Hematopoietic multipotent progenitor cell treated with erythropoietin and hydrocortisone succinate and interleukin-3 and kit ligand, for 17 days (in vitro differentiated cells): ENCODE measurements at places on chromosomes 16 and 17.

- DNase-seq, result no peak
Measured at GRCh38 chr17:67047382-67047781, 3.0 kb downstream of the CACNG1 start.

DNA sequence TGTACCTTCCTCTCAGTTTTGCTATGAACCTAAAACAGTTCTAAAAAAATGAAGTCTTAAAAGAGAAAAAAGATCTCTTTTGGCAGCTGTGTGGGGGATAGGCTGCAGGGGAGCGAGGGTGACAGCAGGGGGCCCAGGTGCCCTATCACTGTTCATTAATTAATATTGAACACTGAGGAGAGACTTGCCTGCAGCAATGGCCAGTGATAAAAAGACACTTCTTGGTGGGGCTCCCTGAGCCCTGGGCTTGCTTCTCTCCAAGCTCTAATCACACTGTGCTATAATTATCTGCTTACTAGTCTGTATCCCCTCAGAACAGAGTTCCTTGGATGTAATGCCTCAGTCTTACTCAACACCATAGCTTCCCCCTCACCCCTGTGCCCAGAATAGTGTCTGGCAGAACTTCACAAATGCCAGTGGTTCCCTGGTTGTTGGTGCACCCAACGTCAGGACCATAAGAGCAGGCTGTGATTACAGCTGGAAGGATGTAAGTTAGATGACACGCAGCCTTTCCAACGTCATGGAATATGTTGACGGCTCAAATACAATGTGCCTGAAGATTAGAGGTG lies 52.0 kb upstream of the IRX6 start:
- no peak for DNase-seq

DNA sequence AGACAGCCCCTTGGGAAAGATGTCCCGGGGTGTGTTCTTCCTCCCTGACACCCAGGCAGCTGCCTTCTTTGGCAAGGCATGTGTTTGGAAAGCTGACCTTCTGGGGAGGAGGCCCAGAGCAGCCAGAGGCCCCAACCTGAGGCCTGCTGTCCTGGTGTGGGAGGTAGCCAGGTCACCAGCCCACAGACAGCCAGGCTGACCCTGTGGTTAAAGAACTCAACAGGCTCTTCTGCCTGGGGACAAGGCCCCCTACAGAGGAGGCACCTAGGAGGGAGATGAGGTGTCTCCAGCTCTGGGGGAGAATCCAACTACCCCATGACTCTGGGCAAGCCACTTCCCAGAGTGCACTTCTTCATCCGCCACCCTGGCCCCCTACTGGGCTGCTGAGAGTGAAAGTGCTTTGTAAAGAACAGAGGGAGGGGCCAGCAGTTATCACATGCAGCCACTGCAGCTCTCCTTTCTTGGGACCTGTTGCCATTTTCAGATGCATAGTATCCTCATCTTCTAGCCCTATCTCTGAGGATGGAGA lies 13.1 kb upstream of the SREBF1 start:
- peak; percentile 80 for DNase-seq

DNA sequence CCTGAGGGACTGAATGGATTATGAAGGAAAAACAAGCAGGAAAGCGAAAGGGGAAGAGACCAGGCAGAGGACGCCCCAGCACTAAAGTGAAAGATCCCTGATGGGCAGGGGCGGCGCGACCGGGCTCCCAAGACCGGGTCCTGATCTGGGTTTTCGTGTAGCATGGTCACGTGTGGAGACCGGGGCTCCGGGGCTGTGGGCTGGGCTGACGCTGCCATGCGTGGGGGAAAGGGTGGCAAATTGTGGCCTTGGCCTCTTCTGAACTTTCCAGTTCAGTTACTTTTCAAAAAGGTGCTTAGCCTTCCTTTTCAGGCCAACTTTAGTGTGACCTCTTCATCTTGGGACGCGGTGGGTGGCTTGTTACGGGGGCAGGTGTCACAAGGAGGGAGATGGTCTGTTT lies 57.5 kb downstream of the METRNL start:
- no peak for DNase-seq

DNA sequence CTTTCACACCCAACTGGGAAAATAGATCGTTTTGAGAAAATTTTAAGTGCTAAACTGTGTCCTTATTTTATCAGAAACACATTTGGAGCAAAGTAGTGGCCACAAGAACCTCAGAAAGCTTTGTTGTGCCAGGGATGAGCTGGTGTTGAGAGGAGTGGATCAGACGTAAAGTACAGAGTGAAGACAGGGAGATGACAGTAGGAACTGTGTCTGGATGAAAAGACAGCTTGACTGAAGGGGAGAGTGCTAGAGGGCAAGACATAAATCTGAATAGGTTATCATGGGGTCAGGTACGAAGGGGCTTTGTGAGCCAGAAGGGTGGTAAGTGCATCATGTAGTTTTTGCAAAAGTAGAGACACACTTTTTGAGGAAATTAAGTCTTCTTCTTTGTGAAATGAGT lies 39.3 kb upstream of the CARMIL2 start:
- no peak for DNase-seq

- no peak for DNase-seq
Measured at GRCh38 chr16:28010671-28011070, 52.8 kb downstream of the GSG1L start.

GRCh38 chr16:82598771-82599170 lies 28.0 kb upstream of the CDH13 start:
- no peak for DNase-seq

GRCh38 chr17:74343526-74344284 lies 17.7 kb downstream of the KIF19 start:
- DNase-seq, result no peak

GRCh38 chr17:81121841-81122733 lies 43.2 kb upstream of the PVALEF start:
- no peak for DNase-seq

GRCh38 chr16:78256686-78257375 lies 157.4 kb downstream of the WWOX start:
- no peak for DNase-seq

GRCh38 chr17:36942631-36943125 lies 5.4 kb downstream of the LHX1 start:
- no peak for DNase-seq

- DNase-seq, result no peak
Measured at GRCh38 chr17:53475002-53475401, 347.7 kb upstream of the KIF2B start.

- DNase-seq, result no peak
Measured at GRCh38 chr16:17496891-17497290, 26.1 kb upstream of the XYLT1 start.

- DNase-seq, result no peak
Measured at GRCh38 chr17:42402117-42402516, 13.9 kb upstream of the STAT3 start.

- no peak for DNase-seq
Measured at GRCh38 chr17:73007407-73007806, 85.1 kb downstream of the SLC39A11 start.

GRCh38 chr17:3768769-3769168 lies 32.2 kb downstream of the ITGAE start:
- no peak for DNase-seq

GRCh38 chr17:16106161-16106891 lies 106.7 kb downstream of the TTC19 start:
- DNase-seq, result no peak

DNA sequence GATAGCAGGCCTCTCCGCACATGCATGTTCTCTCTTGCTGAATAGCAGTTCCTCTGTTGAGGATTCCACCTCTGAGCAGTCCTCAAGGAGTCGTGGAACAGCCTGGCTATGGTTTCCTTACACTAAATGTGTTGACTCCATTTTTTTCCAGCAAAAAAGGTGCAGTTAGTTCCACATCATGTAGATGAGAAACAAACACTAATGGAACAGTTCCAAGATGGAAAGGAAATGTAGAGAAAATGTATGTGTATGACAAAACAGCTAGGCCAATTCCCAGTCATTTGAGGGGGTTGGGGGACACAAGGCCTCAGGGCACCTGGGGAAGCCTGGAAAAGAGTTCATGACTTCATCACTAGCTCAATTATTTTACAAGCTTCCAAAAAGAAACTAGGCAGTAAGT lies 90.0 kb downstream of the CFDP1 start:
- no peak for DNase-seq

DNA sequence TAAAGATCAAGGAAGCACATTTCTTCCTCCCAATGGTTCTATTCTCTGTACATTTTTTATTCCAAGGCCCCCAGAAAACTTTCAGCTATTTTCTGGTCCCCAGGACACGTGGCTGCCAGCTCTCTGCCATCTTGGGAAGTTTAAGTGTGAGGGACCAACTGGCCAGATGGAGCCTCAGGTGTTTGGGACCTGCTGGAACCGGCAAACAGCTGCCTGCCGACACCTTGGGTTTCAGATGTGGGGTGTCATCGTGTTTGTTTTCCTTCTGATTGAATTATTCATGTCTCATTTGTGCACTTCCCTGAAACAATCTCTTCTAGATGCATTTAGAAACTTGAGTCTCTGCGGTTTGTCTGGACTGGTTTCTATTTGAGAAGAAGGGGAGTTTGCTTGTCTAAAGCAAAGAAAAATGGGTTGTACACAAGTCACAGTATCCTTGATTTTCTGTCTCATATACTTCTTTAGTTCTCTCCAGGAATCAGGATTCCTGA lies 386.5 kb downstream of the SLC39A11 start:
- no peak for DNase-seq

DNA sequence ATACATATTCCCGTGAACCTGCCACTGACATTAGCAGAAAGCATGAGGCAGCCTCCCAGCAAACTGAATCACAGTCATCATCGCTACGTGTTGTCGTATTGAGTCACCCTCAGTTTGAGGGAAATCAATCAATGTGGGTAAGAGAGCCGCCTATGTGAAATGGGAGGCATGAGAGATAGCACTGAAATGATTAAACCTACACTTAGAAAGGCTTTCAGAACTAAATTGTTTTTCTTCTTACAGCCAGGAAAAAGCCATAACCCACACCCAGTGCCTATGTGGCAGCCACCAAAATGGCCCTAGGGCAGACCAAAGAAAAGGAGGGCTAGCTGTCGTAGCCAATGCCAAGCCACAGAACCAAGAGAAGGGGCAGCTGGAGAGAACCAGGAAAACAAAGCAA lies 90.5 kb downstream of the ADAMTS18 start:
- no peak for DNase-seq

DNA sequence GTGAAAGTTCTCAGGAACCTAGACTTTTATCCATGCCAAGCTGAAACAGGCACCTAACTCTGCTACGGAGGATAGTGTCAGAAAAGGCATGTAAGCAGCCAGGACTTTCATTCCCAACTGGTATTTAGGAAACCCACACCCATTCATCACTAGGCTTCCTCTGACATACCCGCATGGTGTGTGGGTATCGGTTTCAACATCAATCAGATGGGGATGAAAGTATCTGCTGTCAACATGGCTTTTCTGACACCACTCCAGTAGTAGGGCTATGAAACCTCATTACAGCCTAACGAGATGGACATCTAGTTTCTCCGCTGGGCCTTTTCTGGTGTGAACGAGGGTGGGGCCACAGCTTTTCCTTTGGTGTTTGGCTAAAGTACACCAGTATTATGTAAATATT lies 1178.3 kb downstream of the CDH11 start:
- no peak for DNase-seq

DNA sequence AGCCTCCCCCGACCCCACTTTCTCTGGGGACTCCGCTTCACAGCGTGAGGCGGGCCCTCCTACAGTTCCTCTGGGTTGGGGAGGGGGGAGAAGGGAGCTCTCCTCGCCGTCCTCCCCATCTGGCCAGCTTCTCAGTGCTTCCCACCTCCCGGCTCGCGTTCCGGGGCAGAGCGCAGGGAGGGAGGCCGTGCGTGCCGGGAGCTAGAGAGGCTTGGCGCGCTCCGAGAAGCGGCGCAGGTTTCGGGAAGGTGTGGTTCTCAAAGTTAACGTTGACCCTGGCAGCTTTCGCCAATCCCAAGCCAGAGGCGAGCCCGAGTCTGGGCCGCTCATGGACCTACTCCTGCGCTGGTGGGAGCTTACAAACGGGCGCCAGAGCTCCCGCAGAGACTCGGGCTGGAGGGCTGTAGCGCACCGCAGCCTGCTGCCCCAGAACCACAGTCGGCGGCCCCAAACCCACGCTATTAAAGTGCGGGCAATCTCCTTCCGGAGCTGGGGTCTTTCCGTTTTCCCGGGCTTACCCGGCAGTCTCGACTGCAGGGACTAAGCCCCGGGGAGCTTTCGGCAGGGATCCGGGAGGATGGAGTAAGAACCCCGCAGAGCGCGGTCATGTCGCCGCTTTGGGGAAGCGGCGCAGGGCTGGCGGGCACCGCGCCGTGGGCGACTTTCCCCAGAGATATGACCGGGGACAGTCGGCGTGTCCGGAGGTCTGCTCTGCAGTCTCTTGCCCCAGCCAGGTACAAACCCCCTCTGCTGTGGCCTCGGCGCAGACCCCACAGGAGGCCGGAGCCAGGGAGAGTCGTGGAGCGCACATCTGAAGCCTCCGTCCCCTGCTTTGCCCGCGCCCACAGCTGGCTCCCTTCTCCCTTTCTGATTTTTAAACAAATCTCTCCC lies 787 bp downstream of the CDH11 start:
- DNase-seq, result no peak

DNA sequence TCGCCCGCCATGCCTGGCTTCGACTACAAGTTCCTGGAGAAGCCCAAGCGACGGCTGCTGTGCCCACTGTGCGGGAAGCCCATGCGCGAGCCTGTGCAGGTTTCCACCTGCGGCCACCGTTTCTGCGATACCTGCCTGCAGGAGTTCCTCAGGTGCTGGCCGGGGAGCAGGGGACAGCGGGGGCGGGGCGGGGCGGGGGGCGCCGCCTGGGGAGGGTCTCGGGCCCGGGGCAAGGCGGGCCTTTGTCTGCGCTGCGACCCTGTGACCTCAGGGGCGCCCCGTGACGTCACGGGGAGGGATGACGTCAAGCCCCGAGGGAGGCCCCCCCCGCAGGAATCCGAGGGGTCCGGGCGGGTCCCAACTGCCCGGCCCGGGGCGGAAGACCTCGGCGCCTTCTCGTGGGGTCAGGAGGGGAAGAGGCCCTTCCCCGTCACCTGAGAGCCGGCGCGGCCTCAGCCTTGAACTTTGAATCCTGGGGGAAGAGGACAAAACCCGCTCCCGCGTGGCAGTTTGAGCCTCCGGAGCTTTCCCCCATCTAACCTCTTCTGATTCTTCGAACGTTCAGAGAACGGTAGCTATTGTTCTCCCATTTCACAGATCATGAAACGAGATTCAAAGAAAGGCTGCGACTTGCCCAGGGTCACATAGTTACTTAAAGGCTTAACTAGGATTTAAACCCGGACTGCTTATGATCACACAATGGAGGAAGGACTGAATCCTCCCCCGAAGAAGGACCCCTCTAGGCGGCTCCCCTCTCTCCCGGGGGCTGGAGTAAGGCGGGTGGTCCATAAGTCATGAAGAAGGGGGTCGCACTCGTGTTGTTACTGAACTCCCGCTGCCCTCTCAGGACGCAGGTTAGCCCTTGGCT lies 527 bp downstream of the TRAF4 start:
- DNase-seq, result peak; percentile 65

GRCh38 chr17:31515267-31515666 lies 123.8 kb downstream of the RAB11FIP4 start:
- no peak for DNase-seq

GRCh38 chr17:75819116-75819515 lies 25.1 kb downstream of the UNC13D start:
- DNase-seq, result peak; percentile 21

DNA sequence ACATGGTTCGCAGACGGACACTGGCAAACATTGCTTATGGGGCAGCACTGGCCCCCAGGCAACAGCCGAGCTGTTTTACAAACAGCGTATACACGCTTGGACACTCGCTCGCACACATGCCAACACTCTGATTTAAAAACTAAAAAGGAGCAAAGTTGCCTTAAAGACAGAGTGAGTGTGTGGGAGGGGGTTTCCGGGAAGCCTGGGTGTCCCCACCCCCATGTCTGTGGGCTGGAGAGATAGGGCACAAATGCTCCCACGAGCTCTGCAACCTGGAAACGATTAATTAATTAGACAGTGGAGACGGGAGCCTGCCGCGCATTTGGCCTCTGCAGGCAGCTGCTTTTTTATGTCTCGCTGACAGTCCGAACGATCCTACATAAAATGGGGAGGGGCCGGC lies 107.9 kb upstream of the ZNF469 start:
- no peak for DNase-seq
